Cortex of kidney (tissue), 1 donor: ENCODE measurements at places on chromosomes 12 and 14.

DNA sequence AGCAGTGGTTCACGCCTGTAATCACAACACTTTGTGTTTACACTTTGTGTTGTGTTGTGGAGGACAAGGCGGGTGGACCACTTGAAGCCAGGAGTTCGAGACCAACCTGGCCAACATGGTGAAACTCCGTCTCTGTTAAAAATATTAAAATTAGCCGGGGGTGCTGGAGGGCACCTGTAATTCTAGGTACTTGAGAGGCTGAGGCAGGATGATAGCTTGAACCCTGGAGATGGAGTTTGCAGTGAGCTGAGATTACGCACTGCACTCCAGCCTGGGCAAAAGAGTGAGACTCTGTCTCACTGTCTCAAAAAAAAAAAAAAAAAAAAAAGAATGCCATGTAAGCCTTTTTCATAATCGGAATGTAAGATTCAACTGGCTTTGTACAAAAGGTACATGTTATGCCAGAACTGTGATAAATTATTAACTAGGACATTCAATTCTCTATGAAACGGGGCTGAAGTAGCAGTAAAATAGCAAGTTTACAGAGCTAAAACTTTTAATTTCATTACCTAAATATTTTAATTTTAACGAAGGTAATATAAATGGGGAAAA, 13.9 kb upstream of the PITPNM2 start:
- no peak for DNase-seq

- DNase-seq: no peak
These were observed 364.3 kb downstream of the TMEM121 start for GRCh38 chr14:105890474-105891220.

GRCh38 chr14:66624336-66624937, 116.5 kb downstream of the GPHN start:
- no peak for DNase-seq

GRCh38 chr12:50103767-50104321, at the start of gene GPD1:
Gene GPD1 (plus strand): TSS chr12:50104008. CDS start chr12:50104051, 43 bp downstream.
- peak; percentile 59 for DNase-seq

DNA sequence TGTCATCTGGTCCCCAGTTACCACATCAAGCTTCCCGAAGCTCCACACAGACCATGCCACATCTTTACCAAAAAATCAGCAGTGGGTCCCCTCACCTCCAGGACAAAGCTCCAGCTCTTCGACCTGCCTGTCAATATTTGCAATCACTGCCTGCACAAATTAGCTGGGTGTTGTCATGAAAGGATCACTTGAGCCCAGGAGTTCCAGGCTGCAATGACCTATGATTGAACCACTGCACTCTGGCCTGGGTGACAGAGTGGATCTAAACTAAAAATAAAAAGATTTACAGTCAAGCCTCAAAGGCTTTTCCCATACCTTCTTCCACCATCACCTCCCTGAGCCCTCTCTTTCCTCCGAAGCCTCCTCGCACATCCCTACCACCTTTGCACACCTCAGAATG, 7.2 kb downstream of the CD4 start:
- DNase-seq: no peak

DNA sequence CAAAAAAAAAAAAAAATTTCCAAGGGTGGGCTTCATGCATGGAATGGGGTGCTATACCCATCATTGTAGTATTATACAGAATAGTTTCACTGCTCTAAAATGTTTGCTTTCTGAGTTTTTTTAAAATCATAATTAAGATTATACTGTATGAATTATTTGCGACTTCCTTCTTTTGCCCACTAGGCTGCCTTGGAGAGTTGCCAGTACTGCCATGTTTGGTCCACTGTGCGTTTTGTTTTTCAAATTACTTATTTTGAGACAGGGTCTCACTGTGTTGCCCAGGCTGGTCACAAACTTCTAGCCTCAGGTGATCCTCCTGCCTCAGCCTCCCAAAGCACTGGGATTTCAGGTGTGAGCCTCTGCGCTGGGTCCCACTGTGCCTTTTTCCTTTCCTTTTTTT, 19.9 kb downstream of the PLBD2 start:
- DNase-seq: no peak

DNA sequence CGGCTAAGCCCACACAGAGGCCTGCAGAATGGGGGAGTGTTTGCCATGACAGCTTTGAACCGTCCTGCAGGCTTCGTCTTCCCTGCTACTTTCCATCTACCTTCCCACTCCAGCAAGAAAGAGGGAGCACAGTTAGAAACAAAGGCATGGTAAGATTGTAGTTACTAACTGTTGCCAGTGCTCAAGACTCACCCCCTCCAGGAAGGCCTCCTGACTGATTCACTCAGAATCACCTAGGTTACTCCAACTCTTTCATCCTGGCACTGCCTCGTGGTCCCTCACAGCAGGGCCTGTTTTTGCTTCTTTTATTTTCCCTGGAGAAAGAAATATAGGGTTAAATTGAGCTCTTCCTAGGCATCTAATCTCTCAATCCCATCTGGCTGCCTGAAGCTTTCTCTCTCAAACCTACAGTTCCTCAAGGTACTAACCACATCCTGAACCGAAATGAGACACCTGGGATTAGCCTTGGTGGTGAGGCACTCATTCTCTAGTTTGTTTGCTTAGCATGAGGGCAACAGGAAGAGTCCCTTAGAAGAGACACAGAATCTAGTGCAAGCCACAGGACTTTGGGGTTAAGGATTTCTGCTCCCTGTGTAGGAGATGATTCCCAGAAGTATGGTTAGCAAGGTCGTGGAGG, 7.8 kb downstream of the GALNT6 start:
- DNase-seq: no peak

DNA sequence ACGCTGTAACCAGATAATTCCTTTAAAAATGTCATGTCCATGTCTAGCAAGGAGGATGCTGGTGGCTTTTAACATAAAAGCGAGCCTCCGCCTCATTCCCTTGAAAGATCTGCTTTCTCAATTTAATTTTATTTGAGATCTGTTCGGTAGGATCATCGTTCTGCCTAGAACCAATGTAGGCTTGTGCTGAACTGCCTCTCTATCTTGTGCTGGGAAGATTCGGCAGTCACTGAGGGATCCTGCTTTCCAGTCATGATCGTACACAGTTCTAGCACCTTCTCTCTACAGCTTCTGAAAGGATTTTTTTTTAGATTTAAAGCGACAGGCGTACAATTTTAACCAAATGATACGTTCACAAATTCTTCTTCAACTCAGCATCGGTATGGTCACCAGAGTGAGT, 54.3 kb downstream of the PEBP1 start:
- no peak for DNase-seq
